ENCODE measurements at places on chromosomes 3 and 15.
A peak's percentile ranks its signal among the peaks of the same experiment; 100 is the strongest.

DNA sequence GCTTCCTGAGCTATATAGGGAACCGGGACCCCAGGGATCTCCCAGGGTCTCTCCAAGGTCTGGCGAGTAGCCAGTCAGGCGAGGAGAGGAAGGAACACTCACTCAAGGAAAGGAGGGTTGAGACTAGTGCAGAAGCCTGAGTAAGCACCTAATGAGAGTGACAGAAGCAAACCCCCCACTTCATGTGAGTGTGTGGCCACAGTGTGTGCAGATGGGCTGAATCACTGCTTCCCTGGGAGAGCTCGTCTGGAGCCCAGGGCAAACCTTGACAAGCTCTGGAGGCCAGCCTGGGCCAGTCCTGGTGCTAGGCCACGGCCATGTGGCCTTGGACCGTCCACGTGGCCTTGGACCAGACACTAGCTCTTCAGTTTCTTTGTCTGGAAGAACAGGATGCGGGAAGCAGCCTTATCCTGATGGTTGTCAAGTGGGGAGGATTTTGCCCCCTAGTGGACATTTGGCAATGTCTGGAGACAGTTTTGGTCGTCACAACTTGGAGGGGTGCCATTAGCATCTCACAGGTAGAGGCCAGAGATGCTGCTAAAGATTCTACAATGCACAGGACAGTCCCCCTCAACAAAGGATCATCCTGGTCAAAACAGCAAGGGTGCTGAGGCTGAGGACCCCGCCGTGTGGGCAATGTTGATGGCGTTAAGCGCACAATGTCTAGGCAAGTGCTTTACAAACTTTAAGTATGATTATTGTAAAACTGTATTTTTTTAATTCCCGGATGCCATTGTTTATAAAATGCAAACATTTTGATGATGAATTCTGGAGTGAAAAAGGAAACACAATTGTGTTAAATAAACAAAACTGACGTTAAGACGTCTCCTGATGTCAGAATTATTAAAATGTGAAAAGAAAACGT is 34.8 kb upstream of the CTSH start:
- no peak for DNase-seq

DNA sequence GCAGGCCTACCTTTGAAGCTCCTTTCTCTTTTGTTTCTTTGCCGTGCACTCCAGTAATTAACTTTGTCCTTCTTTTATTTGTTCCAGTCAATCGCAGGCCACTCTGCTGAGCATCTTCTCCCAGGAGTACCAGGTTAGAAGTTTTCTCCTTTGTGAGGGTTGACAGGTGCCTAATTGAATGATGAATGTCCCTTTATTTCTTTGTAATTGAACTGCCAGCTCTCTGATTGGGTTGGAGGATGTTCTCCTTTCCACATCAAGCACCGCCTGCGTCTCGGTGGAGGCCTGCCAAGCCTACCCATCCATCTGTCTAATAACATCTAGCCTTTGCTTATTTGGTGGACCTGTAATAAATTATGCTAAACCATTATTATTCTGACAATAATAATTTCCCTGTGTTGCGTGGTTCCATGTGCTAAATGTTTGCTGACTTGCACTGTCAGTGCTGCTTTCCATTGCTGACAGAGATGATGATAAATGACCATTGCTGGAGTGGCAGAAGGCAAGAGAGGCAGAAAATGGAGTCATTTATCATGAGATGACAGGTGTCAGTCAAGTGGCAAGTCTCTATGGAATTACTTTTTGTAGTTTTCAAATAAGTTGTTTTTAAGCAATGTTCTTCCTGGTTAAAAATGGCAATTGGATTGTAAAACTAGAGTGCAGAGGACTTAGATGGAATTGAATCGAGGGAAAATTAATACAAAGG is 64.9 kb downstream of the CDIN1 start:
- no peak for DNase-seq

DNA sequence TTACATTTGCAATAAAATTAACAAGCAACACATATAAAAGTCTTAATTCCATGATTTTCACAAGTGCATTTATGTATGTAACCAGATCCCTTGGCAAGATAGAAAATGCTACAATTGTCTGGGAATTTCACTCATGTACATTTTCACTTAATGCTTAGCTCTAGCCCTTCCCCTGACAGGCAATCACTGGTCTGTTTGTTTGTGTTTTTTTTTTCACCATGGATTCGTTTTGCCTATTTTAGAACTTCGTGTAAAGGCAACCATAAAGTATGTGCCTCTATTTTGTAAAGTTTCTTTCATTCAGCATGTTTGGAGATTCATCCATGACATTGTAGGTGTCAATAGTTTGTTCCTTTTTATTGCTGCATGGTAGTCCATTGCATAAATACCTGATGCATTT is 260.9 kb upstream of the SLCO3A1 start:
- no peak for DNase-seq

DNA sequence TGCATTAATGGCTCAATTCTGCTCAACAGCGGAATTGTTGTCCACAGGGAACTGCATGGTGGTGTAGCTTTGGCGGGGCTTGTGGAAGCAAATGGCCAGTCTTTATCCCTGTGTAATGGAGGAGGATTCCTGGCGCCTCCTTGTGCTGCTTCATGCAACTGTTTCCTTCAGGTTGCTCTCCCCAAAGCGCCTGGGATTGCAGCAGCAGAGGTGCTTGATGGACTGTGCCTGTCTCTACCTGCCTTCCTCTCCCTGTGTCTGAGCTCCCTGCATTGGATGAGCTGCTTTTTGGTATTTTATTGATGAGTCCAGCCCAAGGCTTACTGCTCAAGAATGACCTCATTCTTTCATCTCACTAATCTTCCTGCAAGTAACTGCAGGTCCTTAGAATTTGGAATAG is 72.9 kb upstream of the NDN start:
- DNase-seq = no peak

DNA sequence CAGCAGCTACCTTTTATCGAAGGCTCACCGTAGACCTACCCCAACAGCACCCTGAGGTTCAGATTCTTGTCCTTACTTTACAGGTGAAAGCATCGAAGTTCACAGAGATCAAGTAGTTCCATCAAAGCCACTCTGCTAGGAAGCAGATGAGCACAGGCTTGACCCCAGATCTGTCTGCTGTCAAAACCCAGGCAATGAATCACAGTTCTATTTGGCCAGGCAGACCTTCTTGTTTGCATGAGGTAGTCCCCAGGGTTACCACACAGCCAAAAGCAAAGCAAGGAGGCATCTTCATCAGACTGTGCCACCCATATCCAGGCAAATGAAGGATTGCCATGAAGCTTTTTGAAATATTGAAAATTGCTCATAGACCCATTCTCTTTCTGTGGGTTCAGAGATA is 33.0 kb downstream of the HES1 start:
- DNase-seq = no peak

DNA sequence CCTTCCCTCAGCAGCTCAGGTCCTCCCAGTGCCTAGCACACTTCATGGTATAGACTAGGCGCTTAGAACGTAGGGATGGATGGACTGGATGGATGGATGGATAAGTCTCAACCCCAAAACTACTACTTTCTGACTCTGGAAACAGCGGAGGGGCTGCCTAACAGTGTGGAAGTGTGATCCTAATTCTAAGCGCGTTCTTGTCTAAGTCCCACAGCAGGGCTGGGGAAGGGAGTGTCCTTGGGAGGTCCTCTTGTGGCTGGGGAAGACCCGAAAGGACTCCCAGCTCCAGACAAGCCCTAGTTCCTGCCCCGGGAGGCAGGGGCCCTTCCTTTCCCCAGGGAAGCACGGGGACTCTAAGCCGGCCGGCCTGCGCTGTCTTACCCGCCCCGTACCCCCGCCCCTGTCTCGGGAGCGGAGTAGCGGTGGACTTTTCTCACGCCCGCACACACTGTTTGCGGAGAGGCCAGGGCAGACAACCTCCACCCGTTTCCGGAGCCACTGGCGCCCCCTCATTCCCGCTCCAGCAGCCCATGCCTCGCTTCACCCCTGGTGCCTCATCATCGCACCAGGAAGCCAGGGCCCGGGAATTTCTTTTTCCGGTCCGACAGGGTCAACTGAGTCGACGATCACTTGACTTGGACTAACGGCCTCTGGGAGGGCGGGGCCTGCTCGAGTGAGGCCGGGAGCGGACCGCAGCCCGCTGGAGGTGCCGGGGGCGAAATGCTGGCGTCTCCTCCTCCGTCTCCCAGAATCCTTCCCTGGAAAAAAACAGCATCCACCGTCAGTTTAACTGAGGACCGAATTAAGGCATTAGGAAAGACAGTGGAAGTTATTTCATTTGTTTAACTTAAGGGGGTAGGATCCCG is 133.3 kb downstream of the TBC1D2B start:
- DNase-seq = peak; percentile 11

- DNase-seq = no peak
Measured at GRCh38 chr3:55720614-55721013, 233.5 kb upstream of the WNT5A start.

DNA sequence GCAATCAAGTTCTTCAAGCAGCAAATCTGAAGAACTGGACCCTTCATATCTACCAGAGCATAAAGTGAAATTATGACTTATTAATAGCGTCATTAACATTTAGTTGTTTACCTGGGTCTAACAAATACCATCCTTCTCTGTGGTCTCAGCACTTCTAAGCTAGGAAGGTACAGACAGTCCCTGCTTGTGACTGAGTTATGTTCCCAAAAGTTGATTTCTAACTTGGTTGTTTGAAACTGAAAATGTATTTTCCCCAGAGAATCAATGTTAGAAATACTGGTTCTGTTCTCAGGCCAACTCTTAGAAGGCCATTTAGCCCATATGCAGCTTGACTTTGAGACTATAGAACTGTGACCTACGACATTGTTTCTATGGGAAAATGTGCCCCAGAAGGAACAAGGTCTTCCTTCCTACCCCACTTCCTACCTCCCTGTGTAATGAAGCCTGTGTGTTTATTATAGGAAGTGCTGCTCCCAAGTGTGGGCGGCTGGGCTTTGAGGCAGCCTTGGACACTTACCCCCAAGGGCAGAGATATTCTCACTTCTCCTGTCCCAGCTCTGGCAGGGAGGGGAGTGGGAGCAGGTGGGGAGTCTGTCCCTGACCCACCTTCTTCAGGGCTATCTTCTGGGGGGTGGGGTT is 12.2 kb upstream of the MAPK6 start:
- DNase-seq = no peak

DNA sequence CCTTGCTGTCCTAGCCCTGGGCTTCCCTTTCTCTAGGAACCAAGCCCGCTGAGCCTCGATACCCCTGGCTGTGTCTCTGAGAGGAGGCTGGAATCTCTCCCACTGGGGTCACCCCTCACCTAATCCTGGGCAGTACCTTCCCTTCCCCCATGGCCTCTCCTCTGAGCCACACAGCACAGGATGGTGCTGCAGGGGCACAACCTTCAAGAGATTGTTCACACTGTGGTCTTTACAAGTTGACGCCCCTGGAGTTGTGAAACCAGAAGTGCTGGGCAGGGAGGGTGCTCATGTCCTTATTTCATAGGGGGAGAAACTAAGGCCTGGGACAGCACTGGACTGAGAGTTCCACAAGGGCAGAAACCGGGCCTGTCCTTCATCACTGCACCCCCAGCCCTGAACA is 70.9 kb upstream of the TMEM115 start:
- DNase-seq = no peak

DNA sequence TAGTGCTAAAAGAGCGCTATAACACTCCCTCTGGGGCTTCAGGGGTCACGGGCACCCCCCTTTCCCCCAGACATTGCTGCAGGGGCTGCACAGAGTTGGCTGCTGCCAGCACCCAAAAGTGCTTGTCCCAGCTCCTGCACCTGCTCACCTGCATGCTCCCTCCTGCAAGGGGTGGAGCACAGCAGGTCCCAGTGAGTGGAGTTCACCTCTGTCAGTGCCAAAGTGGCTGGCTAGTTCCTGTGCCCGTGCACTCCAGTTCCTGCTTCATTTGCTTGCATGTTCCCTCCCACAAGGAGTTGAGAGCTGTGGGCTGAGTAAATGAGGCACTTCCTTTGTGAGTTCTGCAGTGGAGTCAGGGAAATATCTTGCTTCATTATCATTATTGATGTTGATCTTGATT is 476.9 kb downstream of the SQOR start:
- DNase-seq = no peak

GRCh38 chr15:58864602-58865424 is 68.7 kb downstream of the SLTM start:
- DNase-seq = no peak

DNA sequence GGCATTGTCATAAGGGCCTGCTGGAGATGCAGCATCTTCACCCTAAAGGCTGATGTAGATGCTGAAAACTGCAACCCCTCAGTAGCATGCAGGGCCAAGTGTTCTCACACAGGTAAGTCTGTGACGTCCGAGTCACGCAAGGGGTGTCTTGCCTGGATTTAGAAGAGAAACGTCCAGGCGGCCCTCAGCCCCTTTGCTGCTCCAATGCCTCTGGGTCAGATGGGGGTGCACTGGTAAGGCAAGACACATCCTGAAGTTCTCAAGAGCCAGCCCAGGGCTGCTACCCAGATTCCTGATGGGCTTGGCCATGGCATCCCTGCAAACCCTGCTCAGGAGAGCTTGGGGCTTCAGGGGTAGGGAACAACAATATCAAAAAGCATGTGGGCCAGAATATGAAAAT is 25.4 kb downstream of the ONECUT1 start:
- no peak for DNase-seq

- DNase-seq = no peak
Measured at GRCh38 chr3:188567478-188568195, 413.7 kb downstream of the LPP start.

DNA sequence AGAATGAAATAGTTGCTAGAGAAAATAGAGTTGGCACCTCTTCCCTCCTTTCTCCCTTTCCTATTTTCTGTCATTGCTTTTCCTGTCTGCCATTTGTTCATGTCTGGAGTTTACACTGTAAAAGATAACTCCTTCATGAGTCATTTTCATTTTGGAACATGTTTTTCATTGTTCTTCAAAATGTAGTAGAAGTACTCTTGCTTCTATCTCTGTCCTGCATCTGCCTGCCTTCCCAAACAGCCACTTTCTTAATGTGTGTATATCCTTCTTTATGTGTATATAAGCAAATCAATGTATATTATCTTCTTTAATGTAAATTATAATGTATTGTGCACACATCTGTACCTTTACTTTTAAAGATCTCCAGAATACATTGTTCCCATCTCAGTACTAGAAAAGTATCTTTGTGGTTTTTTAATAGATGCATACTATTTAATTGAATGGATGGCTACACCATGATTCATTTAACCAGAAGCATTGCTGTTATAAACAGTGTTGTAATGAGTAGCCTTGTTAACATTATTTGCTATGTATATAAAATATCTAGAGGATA is 41.1 kb downstream of the TSC22D2 start:
- DNase-seq = no peak

- no peak for DNase-seq
Measured at GRCh38 chr15:47194718-47195117, 522.6 kb upstream of the SEMA6D start.

- no peak for DNase-seq
Measured at GRCh38 chr15:58564981-58565380, 133.2 kb downstream of the LIPC start.
